Muscle of arm (tissue), 14 donors: ENCODE measurements at places on chromosomes 3 and 15. TPM values are rescaled to one million over a fixed set of nuclear protein-coding genes. Genes with fewer than 3 reads are reported as not detected.

GRCh38 chr15:101494251-101494796 is 4.8 kb upstream of the PCSK6 start:
- no peak for DNase-seq

- no peak for DNase-seq
Measured at GRCh38 chr15:73069109-73069508, 16.8 kb downstream of the NEO1 start.

Gene KLHDC8B
- polyA plus RNA-seq: 102 TPM

Gene IL17RB
- polyA plus RNA-seq: 3.0 TPM

DNA sequence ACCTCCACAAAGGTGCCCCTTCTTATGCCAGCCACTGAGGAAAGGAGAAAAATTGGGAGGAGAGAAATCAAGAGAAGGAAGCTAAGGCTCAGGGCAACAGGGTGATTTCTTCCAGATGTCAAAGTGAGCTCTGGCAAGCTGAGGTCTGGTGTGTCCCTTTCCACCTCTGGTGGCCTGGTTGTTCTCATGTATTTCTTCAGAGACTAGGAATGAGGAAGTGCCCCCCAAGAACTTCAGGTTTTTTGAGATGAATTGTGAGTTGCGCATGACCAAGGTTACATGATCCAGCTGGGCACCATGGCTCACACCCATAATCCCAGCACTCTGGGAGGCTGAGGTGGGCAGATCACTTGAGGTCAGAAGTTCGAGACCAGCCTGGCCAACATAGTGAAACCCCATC is 5.6 kb downstream of the RAB6B start:
- DNase-seq: no peak

Gene BCHE
- not detected for polyA plus RNA-seq

Gene PEAK1
- 40.4 TPM for polyA plus RNA-seq

Gene CIB2
- polyA plus RNA-seq: 13.3 TPM

- DNase-seq: no peak
Measured at GRCh38 chr3:131216330-131216729, 165.2 kb upstream of the NUDT16 start.

- DNase-seq: no peak
Measured at GRCh38 chr15:70053001-70053715, 44.6 kb downstream of the TLE3 start.

DNA sequence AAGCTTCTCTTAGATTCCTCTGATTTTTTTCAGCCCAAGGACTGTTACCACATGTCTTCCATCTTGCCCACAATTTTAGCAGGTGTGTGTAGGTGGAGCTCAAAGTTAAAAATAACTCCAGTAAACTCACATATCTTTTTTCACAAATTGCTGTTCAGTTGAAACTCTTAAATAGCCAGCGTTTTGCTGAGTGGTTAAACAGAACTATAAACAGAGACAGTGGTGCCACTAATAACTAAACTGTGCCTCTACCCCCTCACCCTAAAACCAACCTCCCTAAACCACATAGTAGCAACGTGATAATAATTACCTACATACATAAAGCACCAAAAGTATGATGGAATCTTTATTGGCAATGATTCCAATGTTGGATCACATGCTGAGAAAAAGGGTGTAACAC is 525.1 kb downstream of the PDCD6IP start:
- no peak for DNase-seq
